ENCODE measurements at places on chromosomes 5 and 9. TPM values are rescaled to one million over a fixed set of nuclear protein-coding genes. Genes with fewer than 3 reads are reported as not detected.

CKMT2 gene
- total RNA-seq = not detected

PCDHB5 gene
- total RNA-seq = not detected

- H3K27ac ChIP-seq = no peak overlapping the region
- no peaks in the 10 kb centered on the region for H3K27me3 ChIP-seq
- no peaks in the 10 kb centered on the region for H3K4me1 ChIP-seq
- peaks cover 6% of the 10 kb centered on the region for H3K36me3 ChIP-seq
- DNase-seq = no peak
- no peak overlapping the region for H3K4me3 ChIP-seq
Observed at GRCh38 chr9:92564504-92564903, 28.7 kb upstream of the ECM2 start.

CDX1 gene
- not detected for total RNA-seq

- no peaks in the 10 kb centered on the region for H3K27me3 ChIP-seq
- peak overlapping the region; percentile 95 for H3K27ac ChIP-seq
- peak; percentile 84 for DNase-seq
- no peaks in the 10 kb centered on the region for H3K36me3 ChIP-seq
- H3K4me3 ChIP-seq = peak overlapping the region; percentile 73
Observed at GRCh38 chr9:123338710-123339665, 17.0 kb upstream of the CRB2 start.

DNA sequence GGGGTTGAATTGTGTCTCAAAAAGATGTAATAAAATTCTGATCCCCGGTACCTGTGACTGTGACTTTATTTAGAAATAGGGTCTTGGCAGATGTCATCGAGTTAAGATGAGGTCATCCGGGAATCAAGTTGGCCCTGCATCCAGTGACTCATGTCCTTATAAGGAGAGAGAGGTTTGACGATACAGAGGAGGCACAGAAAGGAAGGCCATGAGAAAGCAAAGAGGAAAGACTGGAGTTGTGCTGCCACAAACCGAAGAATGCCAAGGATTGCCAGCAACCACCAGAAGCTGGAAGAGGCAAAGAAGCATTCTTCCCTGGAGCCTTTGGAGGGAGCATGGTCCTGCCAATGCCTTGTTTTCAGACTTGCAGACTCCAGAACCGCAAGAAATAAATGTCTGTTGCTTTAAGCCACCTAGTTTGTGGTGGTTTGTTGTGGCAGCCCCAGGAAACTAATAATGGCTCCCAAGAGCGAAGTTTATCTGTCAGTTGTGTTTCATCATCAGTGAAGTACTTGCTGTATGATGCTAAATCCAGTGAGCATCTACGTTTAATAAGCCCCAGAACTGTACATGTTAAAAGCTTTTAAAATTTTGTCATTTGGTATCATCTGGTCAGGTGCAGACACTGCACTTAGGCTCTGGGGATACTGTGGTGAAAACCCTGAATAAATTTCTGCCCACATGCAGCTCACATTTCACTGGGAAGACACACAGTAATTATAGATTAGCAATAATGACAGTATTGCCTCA is 114.8 kb downstream of the TLE4 start:
- peak overlapping the region; percentile 83 for H3K27ac ChIP-seq
- DNase-seq = no peak
- H3K36me3 ChIP-seq = no peaks in the 10 kb centered on the region
- peaks cover 26% of the 10 kb centered on the region for H3K4me1 ChIP-seq
- peak overlapping the region; percentile 61 for H3K4me3 ChIP-seq

DNA sequence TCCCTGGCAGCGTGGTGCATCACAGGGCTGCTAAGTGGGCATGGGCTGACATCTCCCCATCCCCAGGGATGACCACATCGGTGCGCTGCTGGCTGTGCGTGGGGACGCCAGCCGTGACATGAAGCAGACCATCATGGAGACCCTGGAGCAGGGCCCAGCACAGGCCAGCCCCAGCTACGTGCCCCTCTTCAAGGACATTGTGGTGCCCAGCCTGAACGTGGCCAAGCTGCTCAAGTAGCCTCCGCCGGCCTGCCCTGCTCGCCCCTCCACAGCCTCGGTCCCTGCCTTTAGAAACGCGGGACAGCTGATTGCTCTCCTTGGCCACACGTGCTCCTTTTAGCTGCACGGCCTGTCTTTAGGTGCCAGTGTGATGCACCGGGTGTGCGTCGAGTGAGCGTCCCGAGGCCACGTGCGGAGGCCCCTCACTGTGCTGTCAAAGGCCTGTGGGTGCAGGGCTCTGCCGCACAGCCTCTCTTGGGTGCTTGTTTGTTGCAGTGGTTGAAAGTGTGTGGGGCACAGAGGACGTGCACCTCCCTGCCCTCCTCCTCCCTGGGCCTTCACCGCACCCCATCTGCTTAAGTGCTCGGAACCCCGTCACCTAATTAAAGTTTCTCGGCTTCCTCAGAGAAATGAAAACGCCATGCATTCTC is 23.8 kb downstream of the EXOC3 start:
- H3K4me3 ChIP-seq = no peak overlapping the region
- H3K36me3 ChIP-seq = peaks cover 11% of the 10 kb centered on the region
- H3K27ac ChIP-seq = no peak overlapping the region
- no peaks in the 10 kb centered on the region for H3K27me3 ChIP-seq
- DNase-seq = no peak
- H3K4me1 ChIP-seq = peaks cover 48% of the 10 kb centered on the region

- H3K4me3 ChIP-seq = no peak overlapping the region
- H3K27ac ChIP-seq = no peak overlapping the region
- H3K36me3 ChIP-seq = no peaks in the 10 kb centered on the region
- no peak for DNase-seq
- no peaks in the 10 kb centered on the region for H3K27me3 ChIP-seq
Observed at GRCh38 chr9:85061969-85062368, 392.4 kb downstream of the NTRK2 start.

DNA sequence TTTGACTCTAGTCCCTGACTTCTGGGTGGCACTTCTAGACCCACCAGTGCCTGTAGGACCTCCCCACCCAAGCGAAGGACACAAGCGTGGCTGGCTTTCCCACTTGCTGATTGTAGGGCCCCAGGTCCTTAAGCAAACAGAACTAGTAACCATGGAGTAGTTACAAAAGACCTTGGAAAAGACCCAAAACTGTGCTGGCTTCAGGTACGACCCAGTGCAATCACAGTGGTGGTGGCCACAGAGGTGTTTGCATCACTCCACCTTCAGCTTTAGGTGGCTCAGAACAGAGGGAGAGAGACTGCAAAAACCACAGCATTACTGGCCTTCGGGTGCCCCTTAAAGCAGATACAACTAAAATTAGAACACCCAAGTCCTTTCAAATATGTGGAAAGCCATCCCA is 52.9 kb downstream of the SLCO4C1 start:
- H3K36me3 ChIP-seq = no peaks in the 10 kb centered on the region
- no peak overlapping the region for H3K4me3 ChIP-seq
- H3K4me1 ChIP-seq = no peaks in the 10 kb centered on the region
- no peak overlapping the region for H3K27ac ChIP-seq
- DNase-seq = no peak
- H3K27me3 ChIP-seq = no peaks in the 10 kb centered on the region

DNA sequence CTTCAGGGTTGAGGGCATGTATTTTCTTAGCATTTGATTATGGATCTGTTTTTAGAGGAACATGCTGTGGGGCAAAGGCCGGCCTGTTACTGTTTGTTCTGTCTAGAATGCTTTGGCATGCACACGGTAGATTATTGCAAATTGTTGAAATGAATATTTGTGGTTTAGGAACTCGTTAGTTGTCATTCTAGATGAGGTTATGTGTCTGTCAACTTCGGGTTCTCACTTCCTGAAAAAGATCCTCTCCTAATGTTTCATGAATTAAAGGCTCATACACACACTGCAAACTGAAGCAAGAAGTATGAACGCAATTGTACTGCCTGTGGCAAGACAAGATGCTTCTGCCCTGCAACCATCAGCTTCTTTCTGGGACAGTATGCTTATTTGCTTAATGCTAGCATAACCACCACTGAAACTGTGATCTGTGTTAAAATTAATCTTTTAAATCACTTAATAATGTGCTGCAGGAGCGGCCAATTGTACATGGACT is 99.6 kb downstream of the BASP1 start:
- H3K27me3 ChIP-seq = no peaks in the 10 kb centered on the region
- no peak overlapping the region for H3K4me3 ChIP-seq
- no peak overlapping the region for H3K27ac ChIP-seq
- H3K36me3 ChIP-seq = no peaks in the 10 kb centered on the region
- no peaks in the 10 kb centered on the region for H3K4me1 ChIP-seq
- no peak for DNase-seq

DNA sequence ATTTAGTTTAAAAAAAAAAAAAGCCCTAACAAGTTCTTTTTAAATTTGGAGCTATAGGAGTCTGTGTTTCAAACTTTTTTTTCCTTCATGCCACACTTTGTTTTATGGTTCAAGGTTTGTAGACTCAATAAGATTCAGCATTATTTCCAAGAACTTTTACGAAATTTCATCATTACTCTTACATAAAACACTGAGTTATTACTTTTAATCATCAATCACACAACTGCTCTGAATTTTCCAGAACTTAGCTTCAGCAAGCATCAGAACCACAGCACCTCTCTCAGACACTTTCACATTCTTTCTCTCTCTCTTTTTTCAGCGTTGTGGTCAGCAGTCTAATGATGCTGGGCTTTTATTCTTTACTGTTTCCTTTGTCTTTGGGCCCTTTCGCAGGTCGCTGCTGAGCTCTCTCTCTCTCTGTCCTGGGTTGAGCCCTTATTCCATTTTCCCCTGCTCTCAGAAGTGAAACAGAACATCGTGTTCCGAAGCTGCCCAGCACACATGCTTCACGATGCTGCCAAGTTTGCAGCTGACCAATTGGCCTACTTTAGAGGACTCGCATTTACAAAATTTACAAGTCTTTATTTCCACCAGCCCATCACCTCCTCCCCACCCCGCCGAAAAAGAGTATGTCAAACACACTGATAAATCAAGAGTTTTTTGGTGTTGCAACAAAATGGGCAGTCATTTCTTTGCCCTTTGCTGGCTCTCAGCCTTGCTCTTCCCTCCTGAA is 44.6 kb upstream of the PIK3R1 start:
- no peak overlapping the region for H3K4me3 ChIP-seq
- H3K4me1 ChIP-seq = no peaks in the 10 kb centered on the region
- H3K27ac ChIP-seq = no peak overlapping the region
- DNase-seq = no peak
- H3K27me3 ChIP-seq = peaks cover 10% of the 10 kb centered on the region

DNA sequence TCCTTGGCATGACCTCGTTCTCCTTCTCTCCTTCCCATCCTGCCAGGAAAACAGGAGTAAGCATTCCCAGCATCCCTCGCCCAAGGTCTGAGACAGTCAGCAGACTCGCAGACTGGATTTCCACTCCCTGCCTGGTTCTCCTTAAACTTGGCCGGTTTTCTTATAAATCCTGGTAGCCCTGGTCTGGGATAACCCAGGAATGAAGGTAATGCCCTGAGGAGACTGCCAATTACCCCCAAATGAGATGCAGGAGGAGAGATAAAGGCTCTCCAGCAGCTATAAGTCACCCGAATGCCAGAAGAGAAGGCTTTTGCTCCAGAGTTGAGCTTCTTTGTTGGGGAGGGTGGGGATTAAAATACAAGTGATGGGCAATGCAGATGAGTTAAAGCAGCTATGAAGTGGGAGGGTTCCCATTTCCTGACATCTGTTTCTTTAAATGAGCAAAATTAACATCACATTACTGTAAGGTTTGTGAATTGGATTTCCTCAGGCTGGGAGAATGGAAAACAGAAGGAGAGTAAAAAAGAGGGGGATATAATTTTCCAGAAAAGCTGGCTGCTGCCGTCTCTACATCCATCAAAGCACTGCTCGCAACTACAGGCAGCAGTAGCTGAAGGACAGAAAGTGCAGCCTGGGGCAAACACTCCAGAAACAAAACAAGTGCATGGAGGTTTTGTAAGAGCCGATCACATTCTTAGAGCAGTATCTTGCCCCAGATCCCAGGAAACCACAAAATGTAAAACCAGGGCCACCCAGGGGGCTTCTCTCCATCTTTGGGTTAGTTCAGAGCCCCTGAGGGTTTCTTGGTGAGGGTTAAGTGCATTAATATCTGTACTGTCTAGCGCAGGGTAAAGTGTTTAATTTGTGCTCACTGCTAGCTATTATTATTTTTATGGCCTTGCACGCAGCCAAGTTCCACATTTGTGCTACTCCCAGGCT is 177.6 kb upstream of the PANK3 start:
- no peak for DNase-seq
- H3K36me3 ChIP-seq = no peaks in the 10 kb centered on the region
- H3K27me3 ChIP-seq = peaks cover 7% of the 10 kb centered on the region
- H3K4me3 ChIP-seq = no peak overlapping the region
- no peaks in the 10 kb centered on the region for H3K4me1 ChIP-seq
- H3K27ac ChIP-seq = no peak overlapping the region

DNA sequence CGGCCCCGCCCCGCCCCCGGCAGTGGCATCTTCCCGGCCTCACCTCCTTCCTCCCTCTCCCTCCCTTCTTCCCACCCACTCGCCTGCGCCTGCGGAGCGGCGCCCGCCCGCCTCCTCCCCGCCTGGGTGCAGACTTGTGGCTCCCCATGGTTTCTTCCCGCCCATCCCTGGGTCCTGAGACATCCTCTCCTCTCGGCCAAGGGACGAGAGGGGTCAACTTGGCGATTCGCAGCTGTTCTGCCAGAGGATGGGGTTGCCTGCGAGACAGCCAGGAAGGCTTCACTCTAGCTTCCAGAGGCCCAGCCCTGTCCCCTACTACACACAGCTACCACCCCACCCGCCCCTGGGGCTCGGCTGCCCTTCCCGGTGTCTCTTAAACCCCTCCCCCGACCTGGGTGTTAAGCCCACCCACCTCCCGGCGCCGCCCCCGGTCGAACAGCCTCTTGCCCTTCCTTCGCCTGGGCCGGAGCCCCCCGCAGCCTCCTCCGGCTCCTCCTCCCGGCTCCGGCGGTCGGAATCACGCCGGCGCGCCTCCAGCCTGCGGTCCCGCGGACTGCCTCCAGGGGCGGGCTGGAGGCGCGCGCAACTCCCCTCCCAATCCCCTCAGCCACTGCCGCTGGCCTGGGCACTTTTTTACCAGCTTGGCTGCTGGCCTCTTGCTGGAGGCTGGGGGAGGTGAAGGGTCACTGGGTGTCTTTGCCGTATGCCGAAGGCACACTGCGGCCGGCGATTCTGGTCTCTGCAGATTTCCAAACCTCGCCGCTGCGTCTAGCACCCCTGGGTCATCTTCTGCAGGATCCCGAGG is 1.9 kb downstream of the JADE2 start:
- peak overlapping the region; percentile 50 for H3K27ac ChIP-seq
- peak overlapping the region; percentile 91 for H3K4me3 ChIP-seq
- peak; percentile 85 for DNase-seq
- peaks cover 5% of the 10 kb centered on the region for H3K36me3 ChIP-seq
- H3K27me3 ChIP-seq = peaks cover 2% of the 10 kb centered on the region
